ENCODE measurements at places on chromosomes 6 and 20.

- no peak for DNase-seq
Observed at GRCh38 chr6:78614961-78615360, 252.4 kb upstream of the IRAK1BP1 start.

DNA sequence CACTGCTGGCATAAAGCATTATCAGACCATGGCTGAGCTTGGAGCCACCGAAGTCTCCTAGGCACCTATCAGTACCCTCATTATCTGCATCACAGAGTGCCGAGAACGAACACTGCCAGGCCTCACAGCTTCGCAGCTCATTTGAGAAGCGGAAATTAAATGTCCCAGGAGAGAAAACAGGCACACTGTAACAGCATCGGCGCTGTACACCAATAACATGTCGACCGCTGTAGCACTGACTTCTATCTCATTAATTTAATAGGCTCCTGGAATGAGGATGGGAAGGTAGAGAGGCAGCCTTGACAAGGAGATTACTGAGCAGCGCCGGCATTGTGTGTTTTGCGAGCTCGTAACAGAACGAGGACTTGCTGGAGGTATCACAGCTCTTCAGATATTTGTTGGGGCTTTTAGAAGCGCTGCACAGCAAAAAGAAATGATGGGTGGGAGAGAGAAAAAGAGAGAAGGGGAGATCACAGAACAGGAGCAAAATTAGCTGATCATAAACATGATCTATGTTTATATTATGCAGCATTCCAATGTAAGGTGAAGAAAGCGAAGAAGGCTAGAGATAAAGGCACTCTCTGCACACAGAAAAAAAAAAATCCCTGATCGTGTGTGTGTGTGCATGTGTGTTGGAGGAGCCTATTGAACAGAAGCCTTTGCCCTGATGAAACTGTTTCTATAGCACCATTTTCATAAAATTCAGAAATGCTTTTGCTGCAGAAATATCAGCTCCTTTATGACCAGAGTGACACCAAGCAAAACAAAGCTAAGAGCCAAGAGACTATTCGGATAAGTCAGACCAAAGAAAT, 29.2 kb downstream of the ID4 start:
- no peak for DNase-seq

- no peak for DNase-seq
Observed at GRCh38 chr6:139520321-139520768, 145.9 kb upstream of the CITED2 start.

DNA sequence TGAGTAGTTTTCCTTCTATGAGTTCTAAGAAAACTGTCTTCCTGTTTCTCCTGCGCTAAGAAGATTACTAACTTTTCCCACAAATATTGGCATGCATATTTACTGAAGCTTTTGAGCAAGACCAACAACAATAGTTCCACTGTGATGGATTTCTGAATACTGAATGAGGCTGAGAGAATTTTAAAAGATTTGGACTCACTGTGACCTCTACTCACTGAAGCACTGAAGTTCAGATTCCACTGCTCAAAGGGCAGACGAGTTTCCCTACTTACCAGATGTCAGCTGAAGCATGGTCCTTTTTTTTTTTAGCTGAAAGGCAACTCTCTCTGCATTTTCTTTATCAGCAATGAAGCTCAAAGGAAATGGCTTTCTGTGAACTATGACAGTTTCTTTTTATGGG, 718.5 kb downstream of the RFPL4B start:
- no peak for DNase-seq

GRCh38 chr6:33061987-33062386, 11.5 kb downstream of the HLA-DPA1 start:
- DNase-seq: no peak

- DNase-seq: no peak
Observed at GRCh38 chr6:70221025-70221714, 81.7 kb downstream of the COL9A1 start.

DNA sequence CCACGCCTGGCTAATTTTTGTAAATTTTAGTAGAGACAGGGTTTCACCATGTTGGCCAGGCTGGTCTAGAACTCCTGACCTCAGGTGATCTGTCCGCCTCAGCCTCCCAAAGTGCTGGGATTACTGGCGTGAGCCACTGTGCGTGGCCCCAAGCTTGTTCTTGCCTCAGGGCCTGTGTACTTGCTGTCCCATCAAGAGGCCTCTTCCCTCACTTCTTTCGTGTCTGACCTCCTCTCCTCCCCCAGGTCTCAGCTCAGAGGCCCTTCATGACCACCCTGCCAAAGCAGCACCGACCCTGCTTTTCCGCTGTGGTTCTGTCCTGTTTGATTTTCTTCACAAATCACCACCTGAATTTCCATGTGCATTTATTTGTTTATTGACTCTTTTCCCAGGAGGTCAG, 10.5 kb upstream of the UBE2V1 start:
- no peak for DNase-seq

GRCh38 chr6:11404838-11405237, 132.7 kb upstream of the TMEM170B start:
- DNase-seq: no peak

DNA sequence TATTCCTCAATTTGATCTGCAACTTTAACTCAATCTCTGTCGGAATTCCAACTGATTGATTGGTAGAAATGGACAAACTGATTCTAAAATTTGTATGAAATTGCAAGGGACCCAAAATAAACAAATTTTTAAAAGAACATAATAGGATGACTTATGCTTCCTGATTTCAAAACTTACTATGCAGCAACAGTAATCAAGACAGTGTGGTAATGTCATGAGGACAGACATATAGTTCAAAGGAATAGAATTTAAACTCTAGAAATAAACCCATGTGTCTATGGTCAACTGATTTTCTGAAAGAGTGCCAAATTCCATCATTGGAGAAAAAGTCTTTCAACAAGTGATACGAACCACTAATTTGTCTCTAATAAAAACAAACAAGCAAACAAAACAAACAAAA, 1320.1 kb upstream of the GJE1 start:
- no peak for DNase-seq

DNA sequence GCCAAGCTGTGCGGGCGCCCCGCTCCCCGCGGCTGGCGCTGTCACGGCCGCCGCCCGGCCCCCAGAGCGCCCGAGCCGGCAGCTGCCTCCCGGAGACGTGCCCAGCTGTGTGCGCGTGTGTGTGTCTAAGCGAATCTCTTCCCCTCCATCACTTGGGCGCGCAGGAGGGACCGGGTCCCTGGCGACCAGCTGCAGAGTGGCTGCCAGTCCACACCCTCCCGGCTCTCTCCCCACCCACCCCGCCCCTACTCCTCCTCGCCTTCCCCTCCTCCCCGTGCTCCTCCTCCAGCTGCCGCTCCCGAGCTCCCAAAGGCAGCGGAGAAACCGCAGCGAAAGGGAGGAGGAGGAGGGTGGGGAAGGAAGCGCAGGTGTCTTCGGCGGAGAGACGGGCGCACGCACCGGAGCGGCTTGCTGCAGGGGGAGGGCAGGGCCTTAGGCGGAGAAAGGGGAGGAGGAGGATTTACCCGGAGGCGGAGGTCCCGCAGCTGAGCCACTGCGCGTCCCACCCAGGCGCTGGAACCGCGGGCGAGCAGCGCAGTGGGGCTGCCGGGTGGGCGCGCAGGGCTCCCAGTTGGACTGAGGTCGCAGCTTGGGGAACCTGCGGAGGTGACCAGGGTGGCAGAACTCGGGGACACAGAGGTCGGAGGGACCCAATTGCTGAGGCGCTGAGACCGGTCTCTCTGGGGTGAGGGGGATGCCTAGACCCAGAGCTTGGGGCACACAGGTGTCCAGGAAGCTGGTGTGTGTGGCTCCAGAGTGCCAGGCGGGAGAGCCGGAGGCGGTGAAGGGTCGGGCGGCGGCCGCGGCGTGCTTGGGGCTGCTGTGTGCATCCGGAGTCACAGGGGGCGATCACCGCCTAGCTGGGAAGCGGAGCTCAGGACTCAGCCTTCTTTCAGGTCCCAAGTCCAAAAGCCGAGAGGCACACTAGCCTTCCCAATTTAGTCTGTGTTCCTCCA, at the start of gene HS3ST5:
HS3ST5 (minus strand) TSS at position 198 of the 956 bp plus-strand sequence. CDS start 280,178 bp downstream, outside the sequence.
- peak; percentile 40 for DNase-seq

- DNase-seq: no peak
Observed at GRCh38 chr6:1287103-1287591, 24.8 kb upstream of the FOXQ1 start.

GRCh38 chr6:121347484-121347883, 13.2 kb upstream of the TBC1D32 start:
- DNase-seq: no peak

- DNase-seq: no peak
Observed at GRCh38 chr20:15191082-15191723, 853.8 kb upstream of the FLRT3 start.

GRCh38 chr6:14310960-14311359, 193.4 kb downstream of the CD83 start:
- no peak for DNase-seq

DNA sequence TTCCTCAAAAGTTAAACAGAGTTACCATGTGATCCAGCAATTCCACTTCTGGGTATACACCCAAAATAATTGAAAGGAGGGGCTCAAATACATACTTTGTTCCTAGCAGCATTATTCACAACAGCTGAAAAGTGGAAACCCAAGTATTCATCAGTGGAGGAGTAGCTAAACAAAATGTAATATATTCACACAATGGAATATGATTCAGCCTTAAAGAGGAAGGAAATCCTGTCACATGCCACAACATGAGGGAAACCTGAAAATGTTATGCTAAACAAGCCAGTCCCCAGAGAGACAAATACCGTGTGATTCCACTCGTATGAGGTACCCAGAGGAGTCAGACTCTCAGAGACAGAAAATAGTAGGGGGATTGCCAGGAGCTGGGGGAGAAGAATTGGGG, 44.5 kb downstream of the PXDC1 start:
- DNase-seq: no peak

GRCh38 chr20:15042723-15043122, 705.3 kb upstream of the FLRT3 start:
- DNase-seq: no peak

DNA sequence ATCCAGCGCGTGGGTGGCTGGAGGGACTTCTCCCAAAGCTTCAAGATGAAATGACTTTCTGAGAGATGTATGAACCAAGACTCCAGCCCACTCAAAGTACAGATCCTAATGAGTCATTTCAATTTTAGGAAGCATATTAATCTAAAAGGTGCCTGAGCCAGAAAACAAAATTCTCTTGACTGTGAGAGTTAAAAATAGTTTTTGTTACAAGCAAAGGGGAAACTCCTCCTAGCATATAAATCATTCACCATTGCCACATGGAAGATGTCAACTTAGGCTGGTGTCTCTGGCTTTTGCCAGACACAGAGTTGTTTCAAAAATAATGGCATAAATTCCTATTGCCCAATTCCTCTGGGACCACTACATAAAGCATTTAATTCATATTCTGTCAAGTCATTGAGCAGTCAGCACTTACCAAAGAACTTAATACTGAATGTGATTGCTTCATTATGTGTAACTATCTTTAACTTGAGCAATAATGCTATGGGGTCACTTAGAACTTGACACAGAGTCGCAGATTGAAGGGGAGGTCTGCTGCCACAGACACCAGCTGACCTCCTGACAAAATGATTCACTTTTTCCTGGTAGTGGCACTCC, 280.6 kb downstream of the SLC35F1 start:
- no peak for DNase-seq

GRCh38 chr6:170281331-170282292, 9.3 kb downstream of the DLL1 start:
- DNase-seq: no peak

DNA sequence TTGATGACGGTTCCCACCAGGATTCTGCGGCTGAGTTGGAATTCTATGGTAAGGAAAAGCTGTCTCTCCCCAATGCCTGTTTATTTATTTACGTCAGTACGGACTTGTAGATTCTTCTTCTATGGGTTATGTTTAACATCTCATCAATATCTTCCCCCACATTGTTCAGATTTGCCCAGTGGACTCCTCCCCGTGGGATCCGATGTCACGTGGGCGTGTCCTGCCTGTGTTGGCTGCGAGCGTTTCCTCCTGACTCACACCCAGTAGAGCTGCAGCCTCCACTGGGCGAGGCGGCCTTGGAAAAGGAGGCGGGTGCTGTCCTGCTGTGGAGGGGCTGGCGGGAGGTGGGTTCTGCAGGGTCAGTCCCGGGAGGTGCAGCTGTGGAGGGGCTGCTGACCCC, 46.8 kb upstream of the SLCO4A1 start:
- no peak for DNase-seq

- no peak for DNase-seq
Observed at GRCh38 chr20:44549123-44549522, 27.3 kb upstream of the SERINC3 start.

GRCh38 chr20:13458860-13459451, 179.8 kb downstream of the TASP1 start:
- peak; percentile 9 for DNase-seq

GRCh38 chr6:72133324-72133723, 247.0 kb downstream of the RIMS1 start:
- DNase-seq: no peak

GRCh38 chr6:6736791-6737654, 148.5 kb downstream of the LY86 start:
- no peak for DNase-seq

DNA sequence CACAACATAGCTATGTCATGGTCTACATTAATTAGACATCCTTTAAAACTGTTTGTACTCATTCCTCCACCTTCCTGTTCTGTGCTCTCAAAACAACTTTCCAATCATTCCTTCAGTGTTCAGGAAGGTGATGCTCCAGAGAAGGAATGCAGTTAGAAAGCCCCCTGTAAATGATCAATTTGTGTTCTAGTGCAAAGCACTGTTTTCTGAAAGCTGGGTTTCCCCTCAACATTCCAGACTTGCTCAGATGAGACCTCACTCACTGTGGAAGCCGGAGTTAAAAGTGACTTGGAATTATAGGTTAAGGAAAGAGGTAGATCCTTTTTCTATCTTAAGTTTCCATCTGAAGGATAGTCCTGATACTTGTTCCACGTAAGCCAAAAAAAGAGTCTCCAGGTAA, 95.9 kb downstream of the BMP2 start:
- DNase-seq: no peak

DNA sequence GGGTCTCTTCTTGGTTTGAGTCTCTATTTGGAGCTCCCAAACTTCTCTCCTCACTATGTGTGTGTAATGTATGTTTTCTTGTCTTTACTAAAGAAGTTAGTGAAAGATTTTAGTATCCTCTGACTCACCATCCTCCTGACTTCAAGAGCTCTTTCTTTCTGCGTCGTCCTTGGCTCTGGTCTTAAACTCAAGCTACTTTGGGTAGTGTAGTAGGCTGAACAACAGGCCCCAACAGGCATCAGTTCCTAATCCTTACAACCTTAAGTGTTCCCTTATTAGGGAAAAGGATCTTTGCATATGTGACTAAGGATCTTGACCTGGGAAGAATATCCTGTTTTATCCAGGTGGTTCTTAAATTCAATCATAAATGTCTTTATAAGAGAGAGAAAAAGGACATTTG, 810.2 kb downstream of the MAFB start:
- DNase-seq: no peak

DNA sequence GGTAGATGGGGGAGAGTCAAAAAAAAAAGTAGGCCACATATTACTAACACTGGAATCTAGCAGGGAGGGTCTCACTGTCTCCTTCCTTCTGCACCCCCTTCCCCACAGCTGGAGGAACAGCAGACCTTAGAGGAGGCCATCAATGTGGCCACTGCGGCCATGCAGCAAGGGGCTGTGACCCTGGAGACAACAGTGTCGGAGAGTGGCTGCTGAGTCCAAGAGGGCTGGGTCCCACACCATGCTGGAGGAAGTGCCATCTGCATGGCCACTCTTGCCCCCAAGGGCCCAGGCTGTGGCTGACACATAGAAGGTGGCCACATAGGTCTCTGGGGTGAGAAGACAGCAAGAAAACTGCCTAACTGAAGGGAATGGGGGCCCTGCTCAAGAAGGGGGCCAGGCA, 2.6 kb upstream of the DEF6 start:
- no peak for DNase-seq

- no peak for DNase-seq
Observed at GRCh38 chr6:169023161-169023874, 230.3 kb downstream of the THBS2 start.
